ENCODE measurements at places on chromosomes 7 and 10.

DNA sequence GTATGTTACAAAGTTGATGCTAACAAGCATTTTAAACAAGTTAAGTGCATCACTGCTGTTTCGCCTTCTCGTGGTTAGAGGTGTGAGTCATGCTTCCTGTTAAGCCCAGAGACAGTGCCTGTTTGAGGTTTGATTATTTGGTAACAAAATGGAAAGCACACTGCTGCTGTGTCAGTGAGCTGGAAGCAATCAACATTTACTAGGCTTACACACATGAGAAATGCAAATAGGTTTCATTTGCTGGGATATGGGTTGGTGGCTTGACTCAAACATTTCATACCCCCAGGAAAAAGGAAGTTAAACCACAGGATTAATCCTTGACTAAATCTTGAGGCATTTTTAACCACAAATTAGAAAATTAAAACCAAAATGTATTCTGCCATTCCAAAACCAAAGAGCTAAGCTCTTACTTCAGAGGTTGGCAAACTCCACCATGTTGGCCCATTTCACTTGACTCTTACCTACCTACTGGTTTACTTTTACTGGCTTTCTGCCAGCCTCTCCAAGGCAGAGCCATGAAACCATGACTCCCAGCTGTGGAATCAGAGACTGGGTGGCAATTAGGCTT lies 139.2 kb downstream of the ETV1 start:
- peak; percentile 24 for DNase-seq

GRCh38 chr7:127935847-127936376 lies 95.3 kb downstream of the LRRC4 start:
- no peak for DNase-seq

GRCh38 chr10:131920693-131921092 lies 19.9 kb downstream of the PPP2R2D start:
- DNase-seq, result no peak

- DNase-seq, result no peak
Observed at GRCh38 chr10:124943301-124944092, 1.6 kb downstream of the ZRANB1 start.

- no peak for DNase-seq
Observed at GRCh38 chr10:97635577-97635976, 2.3 kb upstream of the MORN4 start.

GRCh38 chr7:155190688-155191087 lies 107.0 kb upstream of the INSIG1 start:
- DNase-seq, result peak; percentile 52

DNA sequence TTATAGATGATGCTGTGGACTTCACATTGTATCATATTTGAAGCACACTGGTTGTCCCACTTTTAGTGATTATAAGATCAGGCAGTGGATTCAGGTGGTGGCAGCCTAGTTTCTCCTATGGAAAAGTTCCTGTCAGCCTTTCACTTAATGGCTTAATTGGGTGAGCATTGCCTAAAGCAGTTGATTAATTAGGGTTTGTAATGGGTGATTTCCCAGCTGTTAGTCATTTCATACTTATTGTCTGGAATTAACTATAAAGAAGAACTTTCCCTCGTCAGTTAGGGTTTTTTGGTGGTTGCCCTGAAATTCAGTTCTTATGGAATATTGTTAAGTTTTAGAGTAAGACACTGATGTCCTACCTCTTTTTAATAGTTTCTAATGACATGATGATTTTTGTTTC lies 78.8 kb downstream of the SLC25A40 start:
- no peak for DNase-seq

- DNase-seq, result no peak
Observed at GRCh38 chr10:71747551-71748523, 25.5 kb downstream of the VSIR start.

GRCh38 chr10:79084972-79085597 lies 16.3 kb downstream of the ZMIZ1 start:
- DNase-seq, result no peak

- no peak for DNase-seq
Observed at GRCh38 chr7:128947854-128948253, 10.1 kb downstream of the IRF5 start.

DNA sequence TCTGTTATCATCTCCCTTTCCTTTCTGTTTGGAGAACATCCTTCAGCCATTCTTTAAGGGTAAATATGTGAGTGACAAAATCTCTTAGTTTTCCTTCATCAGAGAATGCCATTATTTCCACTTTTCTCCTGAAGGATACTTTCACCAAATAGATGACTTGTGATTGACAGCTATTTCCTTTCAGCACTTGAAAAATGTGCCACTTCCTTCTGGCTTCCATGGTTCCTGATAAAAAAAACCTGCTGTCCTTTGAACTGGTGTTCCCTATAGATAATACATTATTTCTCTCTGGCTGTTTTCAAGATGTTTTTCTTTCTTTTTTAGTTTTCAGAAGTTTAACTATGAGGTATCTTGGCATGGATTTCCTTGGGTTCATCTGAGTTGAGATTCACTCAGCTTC lies 79.7 kb downstream of the TBXAS1 start:
- no peak for DNase-seq

GRCh38 chr7:15326044-15326644 lies 235.7 kb downstream of the AGMO start:
- DNase-seq, result no peak

- no peak for DNase-seq
Observed at GRCh38 chr10:53930648-53931047, 870.4 kb downstream of the PCDH15 start.

DNA sequence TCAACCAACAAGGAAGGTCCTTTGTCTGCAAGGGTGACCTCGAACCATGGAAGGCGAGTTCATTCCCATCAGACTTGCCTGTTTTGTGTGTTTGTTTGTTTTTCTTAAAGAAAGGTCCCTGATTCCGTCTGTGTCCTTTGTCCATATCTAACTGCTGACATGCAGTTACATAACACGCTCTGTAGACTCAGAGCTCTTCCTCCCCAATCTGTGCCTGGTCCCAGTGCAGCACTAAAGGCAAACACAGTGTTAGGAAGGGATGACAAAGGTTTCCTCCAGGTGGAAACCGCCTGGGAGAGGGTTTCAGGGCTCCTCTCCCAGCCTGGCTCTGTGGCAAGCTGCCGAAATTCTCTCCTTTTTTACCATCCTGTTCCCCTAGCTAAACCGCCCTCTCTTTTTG lies 13.4 kb downstream of the JCAD start:
- no peak for DNase-seq

- DNase-seq, result no peak
Observed at GRCh38 chr7:131026297-131027000, 292.4 kb upstream of the KLF14 start.

- DNase-seq, result peak; percentile 11
Observed at GRCh38 chr7:140525743-140526142, 46.4 kb upstream of the MKRN1 start.

- no peak for DNase-seq
Observed at GRCh38 chr7:12712236-12712635, 24.8 kb downstream of the ARL4A start.

DNA sequence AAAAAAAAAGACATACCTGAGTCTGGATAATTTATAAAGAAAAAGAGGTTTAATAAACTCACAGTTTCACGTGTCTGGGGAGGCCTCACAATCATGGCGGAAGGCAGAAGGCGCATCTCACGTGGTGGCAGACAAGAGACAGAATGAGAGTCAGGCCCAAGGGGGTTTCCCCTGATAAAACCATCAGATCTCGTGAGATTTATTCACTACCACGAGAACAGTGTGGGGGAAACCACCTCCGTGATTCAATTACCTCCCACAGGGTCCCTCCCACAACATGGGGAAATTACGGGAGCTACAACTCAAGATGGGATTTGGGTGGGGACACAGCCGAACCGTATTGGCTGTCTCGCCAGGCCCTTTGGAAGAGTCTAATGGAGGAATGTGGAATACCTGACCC lies 9.0 kb upstream of the MAFK start:
- DNase-seq, result no peak

GRCh38 chr10:23174977-23175512 lies 17.1 kb upstream of the PTF1A start:
- DNase-seq, result no peak

- no peak for DNase-seq
Observed at GRCh38 chr7:150961510-150962289, 16.4 kb downstream of the KCNH2 start.

- DNase-seq, result no peak
Observed at GRCh38 chr7:3272691-3273141, 28.3 kb upstream of the SDK1 start.

GRCh38 chr7:104985259-104985617 lies 28.8 kb upstream of the KMT2E start:
- no peak for DNase-seq

- DNase-seq, result no peak
Observed at GRCh38 chr10:132279873-132280645, 27.7 kb downstream of the STK32C start.
